Activated effector memory CD4-positive, alpha-beta T cell treated with Interleukin-2 at 50 U/mL for 16 hours (primary cell): ENCODE measurements at places on chromosomes 16 and 17.

GRCh38 chr16:4586291-4586690, 28.4 kb downstream of the UBALD1 start:
- no peak for DNase-seq

GRCh38 chr17:56832446-56832845, 1.3 kb downstream of the C17orf67 start:
- no peak for DNase-seq

GRCh38 chr17:57612202-57613071, 132.7 kb downstream of the CCDC182 start:
- DNase-seq: no peak

- DNase-seq: no peak
These were observed 136.9 kb downstream of the BANP start for GRCh38 chr16:88088161-88088581.

GRCh38 chr17:32878211-32878610, 1.3 kb upstream of the MYO1D start:
- no peak for DNase-seq

- no peak for DNase-seq
These were observed 59.5 kb downstream of the USP22 start for GRCh38 chr17:20983359-20983637.

DNA sequence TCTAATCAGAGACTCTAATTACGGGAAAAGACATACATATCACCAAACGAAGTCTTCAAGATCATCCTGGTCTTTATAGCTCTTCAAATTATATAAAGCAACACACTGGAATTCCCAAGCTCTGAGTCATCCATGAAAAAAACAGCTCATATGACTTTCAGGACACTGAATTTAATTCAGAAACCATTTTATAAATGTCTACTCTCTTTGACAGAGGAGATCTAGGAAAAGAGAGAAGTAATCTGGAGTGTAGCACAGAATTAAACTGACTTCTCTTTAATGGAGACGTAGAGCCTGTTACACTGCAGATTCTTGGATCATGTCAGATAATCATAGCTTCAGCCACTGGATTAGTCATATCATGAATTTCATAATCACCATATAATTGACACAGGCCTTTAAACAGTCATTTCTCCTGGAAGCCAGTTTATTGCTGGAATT, 86.8 kb upstream of the WSB1 start:
- no peak for DNase-seq

DNA sequence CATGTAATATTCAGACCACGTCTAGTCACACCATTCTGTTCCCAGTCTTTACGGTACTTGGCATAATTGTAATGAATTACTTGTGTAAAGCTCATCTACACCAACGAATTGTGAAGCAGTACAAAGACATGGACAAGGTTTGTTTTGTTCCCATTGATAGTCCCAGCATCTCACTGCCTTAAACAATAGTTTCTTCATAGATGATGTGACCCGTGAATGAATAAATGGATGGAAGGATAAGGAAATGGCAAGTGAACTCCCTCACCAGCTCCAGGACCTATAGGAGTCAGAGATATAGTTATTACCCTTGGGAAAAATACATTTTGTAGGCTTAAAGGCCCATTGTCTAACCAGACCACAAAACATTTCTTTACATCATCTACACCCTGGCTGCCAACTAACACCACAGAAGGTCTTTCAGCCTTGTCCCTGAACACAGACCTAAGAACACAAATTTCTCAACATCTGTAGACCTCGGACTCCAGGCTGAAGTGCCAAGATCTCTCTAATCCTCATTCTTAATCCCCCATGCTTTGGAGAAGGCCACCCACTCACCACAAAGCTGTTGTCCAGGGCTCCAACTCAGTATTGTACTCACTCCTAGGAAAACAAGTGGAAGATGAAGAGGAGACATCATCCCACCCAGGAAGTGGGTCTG, 38.2 kb downstream of the MAF start:
- DNase-seq: no peak

GRCh38 chr16:86044241-86044671, 145.3 kb downstream of the IRF8 start:
- no peak for DNase-seq

GRCh38 chr17:49572806-49573420, 2.8 kb upstream of the NXPH3 start:
- DNase-seq: no peak
